ENCODE measurements at places on chromosomes 7 and 10.

GRCh38 chr7:114966156-114966555 is 44.3 kb downstream of the MDFIC start:
- DNase-seq: no peak

GRCh38 chr7:149562602-149563001 is 65.0 kb upstream of the ZNF746 start:
- DNase-seq: no peak

DNA sequence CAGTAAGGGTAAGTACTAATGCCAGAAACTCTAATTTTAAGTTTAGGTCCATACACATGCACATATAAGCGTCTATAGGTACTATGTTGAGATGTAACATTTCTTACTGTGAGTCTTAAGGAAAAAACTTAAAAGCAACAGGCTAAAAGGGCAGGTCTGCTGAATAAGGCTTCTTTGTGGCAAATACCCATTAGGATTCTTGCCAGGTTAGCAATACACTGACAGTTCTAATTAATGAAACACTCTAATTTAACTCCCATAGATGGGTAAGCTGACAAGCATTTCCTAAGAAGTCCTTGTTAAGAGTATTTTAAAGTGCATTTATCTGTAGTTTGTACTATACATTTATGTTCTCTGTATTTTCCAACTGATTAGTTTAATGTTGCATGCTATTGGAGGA is 14.0 kb downstream of the SCRN1 start:
- no peak for DNase-seq

- DNase-seq: no peak
Measured at GRCh38 chr7:27423290-27423689, 180.7 kb downstream of the EVX1 start.

DNA sequence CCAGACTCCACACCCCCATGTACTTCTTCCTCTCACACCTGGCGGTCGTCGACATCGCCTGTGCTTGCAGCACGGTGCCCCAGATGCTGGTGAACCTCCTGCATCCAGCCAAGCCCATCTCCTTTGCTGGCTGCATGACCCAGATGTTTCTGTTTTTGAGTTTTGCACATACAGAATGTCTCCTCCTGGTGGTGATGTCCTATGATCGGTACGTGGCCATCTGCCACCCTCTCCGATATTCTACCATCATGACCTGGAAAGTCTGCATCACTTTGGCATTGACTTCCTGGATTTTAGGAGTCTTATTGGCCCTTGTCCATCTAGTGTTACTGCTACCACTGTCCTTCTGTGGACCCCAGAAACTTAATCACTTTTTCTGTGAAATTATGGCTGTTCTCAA is 4.8 kb downstream of the OR2A25 start:
- no peak for DNase-seq

GRCh38 chr10:68989317-68989990 is 851 bp downstream of the KIFBP start:
- no peak for DNase-seq

DNA sequence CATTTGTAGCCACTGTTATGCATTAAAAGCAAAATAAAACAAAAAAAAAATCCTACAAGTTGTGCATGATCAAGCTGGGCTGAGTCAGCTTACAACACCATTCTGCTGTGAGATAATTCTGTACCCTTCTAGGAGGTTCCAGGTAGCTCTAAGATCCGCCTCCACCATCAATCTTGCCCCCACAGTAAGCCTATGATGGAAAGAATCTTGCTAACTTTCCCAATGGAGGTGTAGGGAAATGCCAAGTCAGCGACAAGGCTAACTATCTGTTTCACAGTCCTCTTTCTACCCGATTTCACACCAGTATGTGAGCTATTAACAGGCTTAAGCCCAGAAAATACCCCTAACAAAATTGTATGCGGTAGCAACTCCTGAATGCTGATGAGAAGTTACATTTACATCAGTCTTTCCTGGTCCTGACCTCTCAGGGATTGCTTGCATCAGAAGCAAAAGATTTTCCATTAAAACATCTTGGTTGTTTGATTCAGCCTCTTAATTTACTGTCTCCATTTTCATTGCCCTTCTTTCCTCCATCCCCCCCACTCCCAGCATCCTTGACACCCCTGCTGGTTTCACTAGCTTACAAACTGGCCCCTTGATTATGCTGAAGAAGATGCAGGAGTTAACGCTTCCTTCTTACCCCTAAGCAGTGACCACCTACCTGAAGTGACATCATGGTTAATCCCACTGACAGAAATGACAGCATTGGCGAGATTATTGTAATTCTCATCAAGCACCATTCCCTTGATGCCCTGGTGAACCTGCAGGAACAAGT is 27.8 kb downstream of the CPN1 start:
- no peak for DNase-seq

- no peak for DNase-seq
Measured at GRCh38 chr10:78684947-78685346, 383.8 kb upstream of the ZMIZ1 start.

- peak; percentile 26 for DNase-seq
Measured at GRCh38 chr7:151251689-151252560, 3.4 kb upstream of the SMARCD3 start.

GRCh38 chr7:64294701-64295420 is 18.9 kb upstream of the ZNF736 start:
- no peak for DNase-seq

DNA sequence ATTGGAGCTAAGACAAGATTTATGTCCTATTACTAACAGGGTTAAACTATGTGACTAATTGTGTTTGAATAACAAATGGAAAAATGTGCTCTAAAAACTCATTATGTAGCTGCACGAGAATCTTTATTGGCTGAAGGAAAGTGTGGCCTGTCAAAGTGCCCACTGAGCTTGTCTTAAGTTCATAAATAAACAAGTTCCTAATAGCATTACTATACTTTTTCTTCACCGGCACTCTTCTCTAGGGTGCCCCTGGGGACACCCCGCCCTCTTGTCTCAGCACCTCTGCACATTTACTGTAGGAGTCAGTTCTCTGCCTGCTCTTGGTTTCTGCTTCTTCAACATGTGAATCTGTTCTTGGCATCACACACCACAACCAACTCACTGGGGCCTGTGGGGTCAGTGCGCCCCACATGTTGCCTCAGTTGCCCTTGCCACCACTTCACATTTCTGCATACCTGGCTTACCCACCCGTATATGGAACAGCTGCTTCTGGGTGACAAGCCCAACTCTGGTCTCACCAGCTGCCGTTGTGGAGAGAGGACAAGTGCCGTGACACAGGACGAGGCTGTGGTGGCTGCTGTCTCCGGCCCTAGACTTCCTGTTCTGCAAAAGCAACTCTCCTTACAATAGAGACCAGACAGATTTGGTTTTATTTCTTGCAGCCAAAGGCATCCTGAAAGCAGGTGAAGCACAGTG is 96.3 kb upstream of the DDC start:
- DNase-seq: no peak

DNA sequence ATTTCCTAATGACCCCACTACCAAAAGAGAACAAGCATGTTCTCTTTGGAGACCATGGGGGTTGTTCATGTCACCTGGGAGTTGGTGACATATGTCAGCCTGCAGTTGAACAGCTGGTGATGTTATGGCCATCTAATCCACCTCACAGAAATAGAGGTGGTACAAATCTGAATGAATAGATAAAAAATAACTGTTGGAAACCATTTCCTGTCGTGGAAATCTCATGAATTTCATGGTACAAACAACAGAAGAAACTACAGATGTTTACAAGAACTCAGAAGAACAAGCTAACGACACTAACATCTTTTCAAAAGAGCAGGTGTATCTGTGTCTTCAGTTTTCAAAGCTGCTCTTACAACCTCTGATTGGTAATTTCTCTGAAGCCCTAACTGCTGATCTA is 81.3 kb downstream of the RAPGEF5 start:
- no peak for DNase-seq

GRCh38 chr10:43071865-43072650 is 4.8 kb upstream of the RET start:
- no peak for DNase-seq

- DNase-seq: no peak
Measured at GRCh38 chr7:36944838-36945237, 220.5 kb upstream of the AOAH start.

DNA sequence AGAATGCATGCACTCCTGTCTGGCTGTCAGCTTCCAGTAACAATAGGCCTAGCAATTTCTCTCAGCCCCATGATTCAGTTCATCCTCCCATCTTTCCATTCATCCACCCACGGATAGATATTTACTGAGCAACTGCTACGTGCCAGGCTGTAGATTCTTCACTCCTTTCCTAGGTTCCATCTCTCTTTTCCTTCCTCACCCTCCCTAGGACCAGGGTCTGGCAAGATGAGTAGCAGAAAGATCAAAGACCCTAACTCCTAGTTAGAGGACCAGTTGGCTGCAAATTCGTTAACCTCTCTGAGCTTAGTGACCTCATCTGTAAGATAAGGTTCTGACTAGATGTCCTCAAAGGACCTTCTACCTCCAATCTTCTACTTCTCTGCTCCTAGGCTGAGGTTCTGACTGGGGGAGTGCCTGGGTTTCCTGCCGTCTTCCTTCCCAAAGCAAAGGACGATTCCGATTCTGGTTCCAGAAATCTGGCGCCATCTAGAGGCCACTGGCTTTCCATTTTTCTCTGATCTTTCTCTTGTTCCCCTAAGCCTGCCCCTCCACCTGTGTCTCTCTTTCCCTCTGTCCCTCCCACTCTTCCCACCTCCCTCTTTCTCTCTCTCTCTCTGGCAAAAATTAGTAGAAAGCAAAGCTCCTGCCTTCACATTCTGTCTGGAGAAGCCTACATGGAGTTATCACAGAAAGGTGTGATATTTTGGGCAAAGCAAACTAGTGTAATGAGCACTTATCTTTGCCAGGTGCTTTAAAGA is 26.2 kb downstream of the TBATA start:
- DNase-seq: peak; percentile 74

DNA sequence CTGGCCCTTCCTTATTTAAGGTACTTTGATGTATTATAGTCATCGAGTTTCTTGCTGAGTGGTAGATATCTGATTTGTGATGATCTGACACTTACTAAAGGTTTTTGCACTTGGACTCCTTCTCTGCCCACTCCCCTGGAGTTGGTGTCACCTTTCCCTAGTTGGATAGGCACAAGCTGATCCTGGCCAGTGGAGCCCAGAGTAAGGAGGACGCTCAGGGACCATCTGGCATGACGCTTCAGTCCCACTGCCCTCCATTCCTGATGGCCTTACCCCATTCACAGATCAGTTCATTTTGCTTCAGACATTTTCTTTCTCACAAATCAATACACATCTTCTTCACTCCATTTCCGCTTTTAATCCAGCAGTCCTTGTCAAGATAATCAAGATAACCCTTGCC is 20.1 kb downstream of the ASB15 start:
- no peak for DNase-seq

GRCh38 chr10:81027706-81028105 is 490.0 kb downstream of the SH2D4B start:
- DNase-seq: no peak

DNA sequence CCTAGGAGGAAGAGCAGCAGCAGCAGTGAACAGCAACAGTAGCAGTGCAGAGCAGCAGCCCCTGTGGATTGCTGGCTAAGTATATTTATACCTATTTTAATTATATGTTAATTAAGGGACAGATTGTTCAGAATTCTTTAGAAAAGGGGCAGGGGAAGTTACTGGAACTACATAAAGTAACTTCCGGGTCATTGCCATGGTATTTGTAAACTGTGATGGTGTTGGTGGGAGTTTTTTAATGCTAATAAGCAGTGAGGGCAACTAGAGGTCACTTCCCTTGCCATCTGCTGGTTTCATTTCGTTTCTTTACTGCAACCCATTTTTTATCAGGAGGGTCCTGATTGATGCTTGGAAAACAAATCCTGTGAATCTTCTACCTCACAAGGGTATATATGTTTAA is 229.8 kb upstream of the PODXL start:
- DNase-seq: no peak

- peak; percentile 38 for DNase-seq
Measured at GRCh38 chr7:94907026-94907810, at the start of gene PPP1R9A. Gene PPP1R9A, plus strand, starts transcription at chr7:94907594. Its CDS starts 2,520 bp downstream, at chr7:94910114.

DNA sequence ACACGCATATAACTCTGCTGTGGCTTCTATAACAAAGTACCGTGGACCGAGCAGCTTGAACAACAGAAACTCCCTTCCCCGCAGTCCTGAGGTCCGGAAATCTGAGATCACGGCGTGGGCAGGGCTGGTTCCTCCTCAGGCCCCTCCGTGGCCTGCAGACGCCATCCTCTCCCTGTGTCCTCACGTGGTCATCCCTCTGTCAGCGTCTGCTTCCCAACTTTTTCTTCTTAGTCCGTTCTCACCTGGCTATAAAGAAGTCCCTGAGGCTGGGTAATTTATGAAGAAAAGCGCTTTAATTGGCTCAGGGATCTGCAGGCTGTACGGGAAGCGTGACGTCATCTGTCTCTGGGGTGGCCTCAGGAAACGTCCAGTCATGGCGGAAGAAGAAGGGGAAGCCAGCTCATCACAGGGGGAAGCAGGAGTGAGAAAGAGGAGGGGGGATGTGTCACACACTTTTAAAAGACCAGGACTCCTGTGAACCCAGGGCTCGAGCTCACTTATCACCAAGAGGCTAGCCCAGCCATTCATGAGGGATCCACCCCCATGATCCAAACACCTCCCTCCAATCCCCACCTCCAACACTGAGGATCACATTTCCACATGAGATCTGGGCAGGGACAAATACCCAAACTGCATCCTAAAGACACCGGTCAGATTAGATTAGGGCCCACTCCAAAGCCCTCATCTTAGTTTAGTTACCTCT is 91.2 kb upstream of the INSIG1 start:
- DNase-seq: peak; percentile 60

DNA sequence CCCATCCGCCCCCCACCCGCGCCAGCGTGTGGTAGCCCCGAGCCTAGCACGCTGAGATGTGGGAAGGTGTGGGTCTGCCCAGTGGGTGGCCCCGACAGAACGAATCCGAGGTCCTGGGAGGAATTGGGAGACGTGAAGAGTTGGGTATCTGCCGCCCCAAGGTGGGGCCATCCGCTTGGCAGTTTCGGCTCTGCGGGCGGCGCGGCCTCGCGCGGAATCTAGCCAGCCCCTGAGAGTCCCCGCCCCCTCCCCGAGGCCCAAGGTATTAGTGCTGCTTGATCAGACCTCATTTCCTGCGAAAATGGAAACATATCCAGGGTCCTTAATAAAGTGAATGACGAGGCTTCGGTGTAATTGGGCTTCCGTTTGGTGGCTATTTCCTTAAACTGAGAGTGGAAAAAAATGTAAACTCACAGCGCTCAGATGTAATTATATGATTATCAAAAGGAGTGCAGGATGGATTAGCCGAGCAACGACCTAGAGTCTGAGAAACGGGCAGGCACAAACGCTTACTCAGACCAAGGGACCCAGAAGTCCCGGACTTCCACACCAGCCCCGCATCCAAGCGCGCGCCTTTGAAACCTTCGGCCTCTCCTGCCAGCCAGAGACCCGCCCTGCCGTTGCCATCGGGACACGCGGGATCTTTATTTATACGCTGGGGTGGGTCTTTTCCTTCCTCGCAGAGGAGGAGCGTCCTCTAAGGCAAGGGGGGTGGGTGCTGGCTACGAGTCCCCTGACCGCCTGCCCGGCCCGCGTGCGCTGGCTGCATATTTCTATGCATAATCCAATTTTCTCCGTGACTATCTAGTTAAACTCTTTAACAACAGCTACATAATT is 12.8 kb downstream of the LBX1 start:
- DNase-seq: no peak

GRCh38 chr10:62692085-62692484 is 112.4 kb upstream of the ADO start:
- DNase-seq: no peak

- DNase-seq: peak; percentile 92
Measured at GRCh38 chr10:48309711-48310226, 3.3 kb downstream of the MAPK8 start.

- DNase-seq: no peak
Measured at GRCh38 chr10:21057436-21057835, 160.3 kb upstream of the NEBL start.

GRCh38 chr10:4568731-4569130 is 257.3 kb upstream of the AKR1E2 start:
- no peak for DNase-seq

GRCh38 chr7:128904381-128905197 is 5.9 kb downstream of the KCP start:
- DNase-seq: peak; percentile 50

All from kidney glomerular epithelial cell (primary cell).